ENCODE measurements at places on chromosomes 12 and 14.

GRCh38 chr12:47234576-47235141 is 154.9 kb upstream of the AMIGO2 start:
- no peak for DNase-seq

DNA sequence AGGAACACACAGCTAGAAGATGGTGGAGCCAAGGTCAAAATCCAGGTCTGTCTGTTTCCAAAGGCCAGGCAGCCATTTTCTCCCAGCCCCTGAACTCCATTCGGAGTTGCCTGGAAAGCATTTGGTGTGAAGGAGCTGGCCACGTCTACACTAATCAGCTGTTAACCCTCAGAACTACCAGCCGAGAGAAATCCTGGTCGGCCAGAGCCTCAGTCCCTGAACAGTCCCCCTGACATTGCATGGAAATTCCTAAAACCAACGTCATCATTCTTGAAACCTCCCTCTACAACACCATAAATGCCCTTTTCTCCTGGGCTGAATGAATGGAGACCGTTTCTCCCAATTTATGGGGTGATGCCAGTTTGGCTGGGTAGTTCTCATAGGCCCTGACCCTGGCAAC is 245.6 kb downstream of the SLC41A2 start:
- DNase-seq = no peak

DNA sequence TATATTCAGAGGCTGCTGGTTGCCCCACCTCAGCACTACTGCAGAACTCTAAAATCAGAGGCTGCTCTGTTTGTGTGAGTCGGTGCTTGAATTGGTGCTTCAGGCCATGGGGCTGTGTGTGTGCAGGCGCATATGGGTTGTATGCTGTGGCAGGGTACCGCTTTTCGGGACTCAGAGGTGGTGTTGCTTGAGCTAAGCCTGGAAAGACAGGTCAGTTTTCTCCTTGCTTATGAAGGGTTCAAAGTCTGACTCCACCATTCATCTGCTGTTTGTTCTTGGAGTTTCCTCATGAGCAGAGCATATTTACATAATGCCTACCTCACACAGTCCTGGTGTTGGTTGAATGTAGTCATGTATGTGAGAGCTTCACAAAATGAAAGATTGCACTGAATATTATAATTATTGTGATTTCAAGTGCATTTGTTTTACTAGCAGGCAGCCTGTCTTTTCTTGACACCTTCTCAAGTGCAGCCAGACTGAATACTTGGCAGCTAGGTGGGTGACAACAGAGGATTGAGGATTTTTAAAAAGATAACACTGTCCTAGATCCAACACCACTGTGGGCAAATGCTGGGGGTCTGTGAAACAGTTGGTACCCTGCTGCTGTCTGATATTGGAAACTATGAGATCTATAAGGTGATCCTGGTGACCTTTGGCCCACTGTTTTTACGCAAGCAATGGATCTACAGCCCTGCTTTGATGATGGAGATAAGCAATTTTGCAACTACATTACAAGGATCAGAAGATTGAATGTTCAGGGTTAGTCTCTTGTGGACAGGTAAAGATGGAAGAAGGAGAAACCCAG is 1.0 kb upstream of the ANG start:
- DNase-seq = no peak

DNA sequence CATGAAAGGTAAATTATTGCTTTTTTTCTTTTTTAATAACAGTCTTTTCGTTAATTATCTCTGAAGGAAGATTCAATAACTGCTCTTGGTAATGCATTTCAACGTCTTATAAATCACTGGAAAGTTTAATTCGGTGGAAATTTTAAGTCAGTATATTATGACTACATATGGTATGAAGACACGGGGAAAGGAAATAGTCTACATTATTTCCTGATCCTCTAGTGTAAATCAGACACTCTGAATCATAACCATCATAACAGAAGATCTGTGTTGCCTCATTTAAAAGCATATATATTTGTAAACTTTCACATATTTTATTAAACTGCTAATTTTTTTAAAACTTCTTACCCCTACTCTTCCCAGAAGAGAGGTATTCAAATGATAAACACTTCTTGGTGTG is 53.7 kb downstream of the EFCAB11 start:
- DNase-seq = no peak

DNA sequence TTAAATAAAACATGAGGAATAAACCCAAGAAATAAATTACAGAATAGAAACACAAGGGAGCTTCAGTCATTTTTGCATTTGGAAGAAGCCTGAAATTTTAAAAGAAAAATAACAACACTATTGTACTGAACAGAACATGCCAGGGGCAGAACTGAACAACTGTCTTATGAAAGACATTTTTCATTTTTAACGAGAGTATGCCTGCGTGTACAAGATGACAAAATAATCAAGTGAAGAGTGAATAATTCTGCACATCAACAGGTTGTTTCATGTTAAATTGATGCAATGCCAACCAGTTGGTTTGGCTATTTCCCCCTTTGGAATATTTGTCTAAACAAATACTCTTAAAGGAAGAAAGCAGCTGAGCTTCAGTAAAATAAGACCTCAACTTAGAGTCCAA is 103.3 kb upstream of the BTG1 start:
- DNase-seq = no peak

GRCh38 chr14:37278636-37279538 is 81.2 kb downstream of the MIPOL1 start:
- no peak for DNase-seq

- no peak for DNase-seq
Measured at GRCh38 chr14:54650331-54650958, 83.5 kb downstream of the SAMD4A start.

- DNase-seq = no peak
Measured at GRCh38 chr14:56962444-56963080, 152.3 kb upstream of the OTX2 start.
